ENCODE measurements at places on chromosomes 5 and 9. TPM values are rescaled to one million over a fixed set of nuclear protein-coding genes. Genes with fewer than 3 reads are reported as not detected.

Gene PDGFRB
- 0.58 TPM for total RNA-seq

Gene SH3GL2
- not detected for total RNA-seq

Gene RARS1
- 110 TPM for total RNA-seq

Gene CARTPT
- not detected for total RNA-seq

Gene TAF11L5
- not detected for total RNA-seq

- H3K36me3 ChIP-seq: no peaks in the 10 kb centered on the region
- H3K27me3 ChIP-seq: peaks cover 6% of the 10 kb centered on the region
- H3K4me1 ChIP-seq: no peaks in the 10 kb centered on the region
Measured at GRCh38 chr5:79829260-79829659, 139.6 kb downstream of the CMYA5 start.

DNA sequence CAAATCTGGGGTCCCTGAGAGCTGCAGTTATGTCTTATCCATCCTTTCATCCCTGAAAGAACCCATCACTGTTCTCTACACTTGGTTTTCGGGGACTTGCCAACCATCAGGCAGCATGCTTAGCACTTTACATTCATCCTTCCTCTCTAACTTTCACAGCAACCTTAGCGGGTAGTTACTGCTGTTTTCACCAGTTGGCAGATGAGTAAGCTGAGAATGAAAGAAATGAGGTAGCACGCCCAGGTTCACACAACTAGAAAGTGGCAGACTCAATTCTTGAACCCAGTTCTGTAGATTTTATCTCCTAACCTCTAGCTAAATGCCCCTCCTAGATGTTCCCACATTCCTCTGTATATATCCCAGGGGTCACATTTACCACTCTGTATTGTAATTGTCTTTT, 342.0 kb upstream of the WWC1 start:
- DNase-seq: no peak
- H3K27ac ChIP-seq: no peak overlapping the region
- H3K4me3 ChIP-seq: no peak overlapping the region
- H3K27me3 ChIP-seq: no peaks in the 10 kb centered on the region

GRCh38 chr5:36300927-36301540, 668 bp downstream of the RANBP3L start:
- H3K27me3 ChIP-seq: peaks cover 5% of the 10 kb centered on the region
- H3K36me3 ChIP-seq: no peaks in the 10 kb centered on the region
- H3K4me3 ChIP-seq: no peak overlapping the region
- H3K4me1 ChIP-seq: peaks cover 6% of the 10 kb centered on the region
- no peak overlapping the region for H3K27ac ChIP-seq
- DNase-seq: no peak

DNA sequence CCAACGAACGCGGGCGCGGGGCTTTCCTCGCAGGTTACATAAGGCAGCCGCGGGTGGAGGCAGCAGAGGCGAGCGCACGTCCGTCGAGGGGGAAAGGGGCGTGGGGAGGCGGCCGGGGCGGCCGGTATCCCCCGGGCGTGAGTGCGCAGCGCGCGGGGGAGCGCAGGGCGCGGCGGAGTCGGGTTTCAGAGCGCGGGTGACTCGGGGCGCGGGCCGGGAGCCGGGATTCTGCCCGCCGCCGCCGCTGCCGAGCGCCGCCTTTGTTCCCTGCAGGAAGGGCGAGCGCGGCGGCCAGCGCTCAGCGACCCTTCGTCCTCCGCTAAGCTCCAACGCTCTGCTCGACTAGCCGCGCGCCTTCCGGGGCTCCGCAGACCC, at the start of gene COL15A1:
TSS of gene COL15A1 (plus strand) at position 226 of the 375 bp plus-strand sequence. CDS start 155 bp downstream, outside the sequence.
- peaks cover 11% of the 10 kb centered on the region for H3K4me1 ChIP-seq
- no peak for DNase-seq
- H3K4me3 ChIP-seq: peak within 1 kb of the TSS; percentile 32
- H3K27me3 ChIP-seq: peaks cover 51% of the 10 kb centered on the region
- H3K36me3 ChIP-seq: no peaks in the 10 kb centered on the region
- no peak within 1 kb of the TSS for H3K27ac ChIP-seq

GRCh38 chr5:31995714-31996113, 178.4 kb downstream of the GOLPH3 start:
- peak overlapping the region; percentile 25 for H3K27ac ChIP-seq
- no peak for DNase-seq
- H3K27me3 ChIP-seq: no peaks in the 10 kb centered on the region
- H3K36me3 ChIP-seq: no peaks in the 10 kb centered on the region
- H3K4me3 ChIP-seq: no peak overlapping the region

Data from activated CD8-positive, alpha-beta T cell treated with anti-CD3 and anti-CD28 coated beads for 36 hours (primary cell).